ENCODE measurements at places on chromosomes 3 and 15.

- no peak for DNase-seq
Measured at GRCh38 chr3:17013050-17013449, 128.3 kb downstream of the PLCL2 start.

DNA sequence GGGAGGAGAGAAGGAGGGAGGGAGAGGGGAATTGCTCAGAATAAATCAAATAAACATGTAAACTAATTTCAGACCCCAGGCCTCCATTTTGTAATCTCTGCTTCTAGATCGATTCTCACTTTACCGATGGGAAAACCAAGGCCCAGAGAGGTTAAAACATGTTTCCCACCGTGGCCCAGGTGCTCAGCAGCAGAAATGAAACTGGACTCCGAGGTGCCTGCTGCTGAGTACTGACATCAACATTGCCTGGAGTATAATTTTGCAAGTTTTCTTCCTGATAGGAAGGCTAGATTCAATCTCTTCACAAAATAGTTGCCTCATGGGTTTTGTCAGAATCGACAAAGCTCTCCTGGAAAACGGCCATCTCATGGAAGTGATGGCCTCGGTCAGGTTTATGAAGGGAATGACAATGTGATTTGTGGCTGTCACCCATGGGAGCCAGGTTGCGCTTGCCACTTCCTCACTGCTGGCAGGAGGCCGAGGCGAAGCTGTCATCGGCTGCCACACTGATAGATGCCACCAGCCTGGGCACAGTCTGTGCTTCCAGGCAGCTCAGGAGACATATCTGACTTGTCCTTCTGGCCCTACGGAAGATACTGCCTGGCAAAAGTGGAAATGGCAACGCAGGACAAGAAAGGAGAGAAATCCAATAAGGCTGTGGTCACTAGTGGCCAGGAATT lies 133.1 kb upstream of the LRRN1 start:
- DNase-seq, result no peak

DNA sequence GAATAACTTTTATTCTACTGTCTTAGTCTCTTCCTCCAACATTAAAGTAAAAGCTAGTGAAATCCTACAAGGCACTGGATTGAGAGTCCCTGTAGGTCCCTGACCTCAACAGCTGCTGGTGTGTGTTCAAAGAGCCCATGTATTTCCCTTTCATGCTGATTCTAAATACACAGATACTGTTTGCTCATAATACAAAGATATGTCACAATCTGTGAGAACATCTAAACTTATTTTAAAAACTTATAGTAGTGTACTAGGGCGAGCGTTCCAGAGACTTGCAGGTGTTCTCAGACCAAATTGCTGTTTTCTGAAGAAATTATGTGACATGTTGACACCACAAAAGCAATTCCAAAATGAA lies 145.9 kb upstream of the LIPC start:
- no peak for DNase-seq

DNA sequence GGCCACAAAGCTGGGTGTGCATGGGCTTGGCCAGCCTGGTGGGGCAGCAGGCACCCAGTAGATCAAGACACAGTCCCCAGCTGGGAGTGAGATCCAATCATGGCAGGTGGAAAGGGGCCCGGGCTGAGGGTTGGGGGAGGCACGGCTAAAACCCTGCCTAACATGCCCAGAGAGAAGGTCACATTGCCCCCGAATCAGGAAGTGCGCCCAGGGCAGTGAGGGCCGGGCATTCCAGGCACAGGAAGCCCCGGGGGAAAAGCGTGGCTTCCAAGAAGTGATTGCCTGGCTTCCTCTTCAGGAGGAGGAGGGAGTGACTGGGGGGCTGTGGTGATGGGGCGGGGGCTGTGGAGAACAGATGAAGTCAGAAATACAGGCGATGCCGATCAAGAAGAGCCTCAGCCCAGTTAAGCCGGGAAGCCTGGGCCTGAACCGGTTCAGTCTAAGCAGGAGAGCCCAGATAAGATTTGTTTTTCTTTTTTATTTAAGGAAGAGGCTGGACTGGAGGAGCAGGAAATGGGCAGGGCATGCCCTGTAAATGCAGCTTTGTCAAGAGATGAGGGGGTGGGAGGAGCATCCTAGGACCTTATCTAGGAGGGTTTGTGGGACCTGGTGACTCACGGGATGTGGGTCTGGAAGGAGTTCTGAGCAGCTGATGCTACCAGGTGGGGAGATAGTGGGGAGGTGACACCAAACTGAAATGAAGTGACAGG lies 83.9 kb downstream of the CHSY1 start:
- DNase-seq, result no peak

DNA sequence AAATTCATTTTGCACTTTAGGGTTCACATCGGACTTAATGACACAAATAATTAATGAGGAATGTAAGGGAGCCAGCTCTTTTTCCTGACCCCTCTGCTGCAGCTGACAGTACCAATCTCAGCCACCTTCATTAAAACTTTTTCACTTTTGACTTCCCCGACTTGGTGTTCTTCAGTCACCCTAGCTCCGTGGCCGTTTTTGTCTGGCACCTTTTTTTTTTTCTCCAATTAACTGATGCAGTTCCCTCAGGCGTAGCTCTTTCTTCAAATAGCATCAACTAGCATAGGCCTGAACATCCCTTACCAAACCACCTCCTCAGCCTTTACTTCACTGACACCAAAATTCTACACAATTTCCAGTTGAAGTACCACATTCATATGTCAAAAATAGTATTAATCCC lies 350.8 kb downstream of the GRM7 start:
- no peak for DNase-seq

- DNase-seq, result no peak
Measured at GRCh38 chr3:72821161-72821781, 27.0 kb downstream of the SHQ1 start.

Data from NCI-H510A (cell line).